Forelimb muscle (tissue), 1 donor: ENCODE measurements at places on chromosomes 1 and 21.
A peak's percentile ranks its signal among the peaks of the same experiment; 100 is the strongest.

DNA sequence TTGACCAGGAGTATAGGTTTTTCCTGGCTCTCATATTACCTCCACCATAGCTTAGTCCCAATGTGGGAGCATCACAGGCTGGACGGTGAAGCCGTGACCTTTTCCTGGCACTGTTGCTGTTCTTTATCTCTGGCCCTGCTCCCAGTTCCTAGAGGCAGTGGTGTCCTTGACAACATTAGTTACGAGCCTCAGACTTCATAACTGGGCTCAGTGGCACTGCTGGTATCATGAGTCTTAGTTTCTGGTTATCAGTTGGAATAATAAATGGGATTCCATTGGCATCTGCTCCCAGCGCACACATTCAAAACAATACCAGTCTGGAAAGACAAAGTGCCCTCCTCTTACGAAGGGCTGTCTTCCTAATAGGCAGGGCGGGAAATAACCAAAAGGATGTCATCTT, 8.0 kb downstream of the RNPEP start:
- DNase-seq, result no peak

- no peak for DNase-seq
These were observed 50.0 kb downstream of the KIAA0319L start for GRCh38 chr1:35506960-35507912.

- DNase-seq, result no peak
These were observed 152.3 kb downstream of the PCNX2 start for GRCh38 chr1:233143241-233143640.

DNA sequence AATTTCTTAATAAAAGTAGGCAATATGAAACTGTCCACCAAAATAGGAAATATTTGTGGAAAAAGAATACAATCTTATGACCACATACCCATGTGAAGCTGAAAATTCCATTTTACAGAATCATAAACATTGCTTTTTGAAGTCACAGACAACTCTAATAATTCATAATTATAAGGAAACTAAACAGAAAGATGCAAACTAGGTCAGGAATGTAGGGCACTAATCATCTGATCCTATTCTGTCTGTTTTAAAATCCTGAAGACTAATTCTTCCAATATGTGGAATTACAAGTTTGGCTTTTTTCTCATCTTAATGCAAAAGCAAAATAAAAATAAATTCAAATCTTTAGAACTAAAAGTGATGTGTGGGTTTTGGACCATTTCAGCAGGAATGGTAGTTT, 528.6 kb downstream of the LTN1 start:
- DNase-seq, result no peak

- peak; percentile 89 for DNase-seq
These were observed 15.1 kb downstream of the VCAM1 start for GRCh38 chr1:100734676-100735075.

DNA sequence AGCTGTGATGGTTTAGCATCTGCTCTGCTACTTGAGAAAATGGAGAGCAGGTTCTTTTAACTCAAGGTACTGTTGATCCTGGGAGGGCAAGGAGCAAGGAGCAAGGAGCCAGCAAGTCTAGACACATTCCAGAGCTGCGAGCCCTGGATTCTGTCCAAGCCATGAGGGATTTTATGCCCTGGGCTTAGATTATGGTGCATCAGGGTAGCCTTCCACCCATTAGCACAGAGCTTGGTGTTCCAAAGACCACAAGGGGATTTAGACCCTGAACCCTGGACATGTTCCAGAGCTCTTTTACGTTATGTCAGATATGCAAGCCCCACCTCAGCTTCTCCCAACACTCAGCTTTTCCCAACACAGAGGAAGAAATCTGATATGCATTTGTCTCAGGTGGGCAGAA, 2.0 kb upstream of the OR14I1 start:
- no peak for DNase-seq

DNA sequence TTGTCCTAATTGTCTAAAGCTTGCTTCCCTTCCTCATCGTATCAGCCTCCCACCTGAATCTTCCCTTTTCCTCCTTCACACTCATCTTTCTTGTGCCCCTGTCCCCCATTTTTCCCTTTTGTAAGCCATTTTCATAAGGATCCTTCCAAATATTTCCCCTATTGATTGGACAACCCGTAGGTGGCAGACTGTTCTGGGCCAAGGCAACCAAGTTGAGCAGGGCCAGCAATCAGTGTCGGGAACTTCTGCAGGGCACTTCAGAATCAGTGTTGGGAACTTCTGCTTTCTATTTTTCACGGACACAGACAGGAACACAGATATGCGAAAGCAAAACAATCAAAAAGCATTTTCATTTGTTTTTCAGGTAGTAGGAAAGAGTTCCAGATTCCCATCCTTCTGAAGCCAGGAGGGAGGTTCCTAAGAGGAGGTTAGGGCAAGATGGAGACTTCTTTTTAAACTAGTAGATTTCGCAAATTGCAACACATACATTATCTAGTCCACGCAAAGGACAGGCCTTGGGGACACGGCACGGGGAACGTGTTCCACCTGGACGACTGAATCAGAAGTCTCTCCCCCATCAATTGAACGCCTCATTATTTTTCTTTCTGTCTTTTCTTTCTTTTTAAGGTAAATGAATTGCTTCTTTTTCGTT, 691 bp upstream of the MPZL1 start:
- DNase-seq, result no peak

- DNase-seq, result no peak
These were observed 961 bp upstream of the FUCA1 start for GRCh38 chr1:23869051-23869450.

DNA sequence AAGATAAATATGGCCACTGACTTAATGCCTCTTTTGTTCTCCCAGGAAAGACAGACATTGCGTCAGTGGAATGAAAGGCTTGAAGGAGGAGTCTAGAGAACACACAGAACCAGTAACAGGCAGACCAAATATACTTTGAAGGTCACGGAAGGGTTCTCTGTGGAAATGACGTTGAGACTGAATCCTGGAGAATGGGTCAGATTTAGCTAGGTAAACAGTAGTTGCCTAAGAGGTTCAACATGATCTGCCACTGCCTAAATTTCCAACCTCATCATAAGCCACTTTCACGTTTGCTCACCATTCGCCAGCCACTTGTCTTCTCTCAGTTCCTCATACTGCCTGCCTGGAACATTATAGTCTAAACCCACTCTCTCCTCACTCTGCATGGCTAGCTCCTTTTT, 20.5 kb downstream of the PLA2G4A start:
- no peak for DNase-seq

DNA sequence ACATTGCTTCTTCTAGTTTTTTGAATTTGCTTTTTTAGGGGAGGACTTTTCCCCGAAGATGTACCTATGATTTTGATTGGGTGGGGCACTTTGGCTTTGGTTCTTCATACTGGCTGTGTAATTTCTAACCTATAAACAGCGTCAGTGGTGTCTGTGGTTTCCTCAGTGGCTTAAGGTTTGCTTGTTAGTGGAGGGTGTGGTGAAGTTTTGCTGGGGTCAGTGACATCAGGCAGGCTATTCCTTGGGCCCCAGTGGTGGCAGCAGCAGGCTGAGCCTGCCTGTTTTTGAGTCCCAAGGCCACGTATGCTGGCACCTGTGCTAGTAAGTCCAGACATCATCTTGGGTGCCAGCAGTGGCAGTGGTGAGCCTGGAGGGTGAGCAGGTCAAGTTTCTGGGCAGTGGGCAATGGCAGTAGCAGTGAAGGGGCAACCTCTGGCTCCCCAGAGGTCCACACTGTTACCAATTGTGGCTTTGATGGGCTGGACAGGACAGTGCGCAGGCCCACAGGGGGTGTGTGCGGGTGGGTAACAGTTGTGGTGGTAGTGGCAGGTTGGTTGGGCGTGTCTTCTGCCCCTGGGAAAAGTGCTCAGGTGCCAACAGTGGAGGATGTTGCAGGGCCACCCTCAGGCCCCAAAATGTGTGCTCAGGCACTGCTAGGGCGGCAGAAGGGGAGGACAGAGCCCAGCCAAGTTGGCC, 54.9 kb upstream of the B3GALT2 start:
- no peak for DNase-seq

- DNase-seq, result no peak
These were observed 213.0 kb downstream of the COL24A1 start for GRCh38 chr1:85943526-85943925.

GRCh38 chr1:42422737-42423136, 33.1 kb downstream of the ZMYND12 start:
- DNase-seq, result no peak

DNA sequence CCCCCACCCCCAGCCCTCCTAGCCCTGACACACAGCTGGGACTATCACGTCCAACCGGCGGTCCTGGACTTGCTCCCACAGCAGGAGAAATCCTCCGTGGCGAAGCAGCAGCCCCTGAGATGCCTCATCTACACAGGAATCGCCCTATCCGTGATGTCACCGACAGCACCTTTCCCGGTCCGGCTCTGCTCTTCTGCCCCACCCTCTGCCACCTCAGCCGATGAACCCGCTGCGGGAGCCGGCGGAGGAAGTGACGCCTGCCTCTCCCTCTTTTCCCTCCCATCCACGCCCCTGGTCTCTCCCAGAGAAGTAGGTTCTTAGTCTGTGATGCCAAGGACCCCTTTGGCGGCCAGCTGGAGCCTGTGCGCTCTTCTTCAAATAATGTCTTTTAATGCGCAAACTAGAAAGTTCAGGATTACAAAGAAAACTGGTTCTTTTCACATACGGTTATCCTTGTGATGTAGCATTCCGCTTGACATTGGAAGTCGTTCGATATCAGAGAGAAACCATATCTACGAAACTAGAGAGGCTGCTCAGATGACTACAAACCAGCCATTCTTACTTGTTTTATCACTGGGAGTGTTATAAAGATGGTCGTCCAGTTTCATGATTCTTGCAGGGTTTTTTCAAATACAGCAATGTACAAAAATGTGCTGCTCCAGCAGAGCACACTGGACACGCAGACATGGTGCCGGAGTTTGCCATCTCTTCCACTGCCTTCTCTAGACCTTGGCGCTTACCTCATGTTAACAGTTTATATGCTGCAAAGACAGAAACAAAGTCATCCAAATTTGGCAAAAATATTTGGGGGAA, 120.3 kb downstream of the PPIAL4G start:
- DNase-seq, result no peak

GRCh38 chr1:186763107-186763506, 65.6 kb upstream of the PLA2G4A start:
- no peak for DNase-seq

DNA sequence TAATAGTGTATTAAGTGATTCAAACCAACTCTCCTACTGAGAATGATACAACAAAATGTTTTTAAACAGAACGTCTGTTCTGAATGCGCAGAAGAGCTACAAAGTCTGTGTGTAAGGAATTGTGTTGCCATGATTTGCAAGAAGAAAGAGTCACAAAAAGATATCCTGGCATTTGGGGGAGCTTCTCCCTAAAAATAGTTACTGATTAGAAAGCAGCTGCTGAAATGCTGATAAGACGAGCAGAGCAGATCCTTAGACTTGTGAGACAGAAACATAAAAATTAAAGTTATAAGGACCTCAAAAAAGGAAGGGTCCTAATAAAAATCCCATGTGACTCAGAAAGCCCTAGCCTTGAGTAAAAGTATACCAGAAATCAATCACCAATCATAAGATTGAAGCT, 54.9 kb upstream of the CRB1 start:
- no peak for DNase-seq

GRCh38 chr1:94314222-94314858, 77.0 kb upstream of the ARHGAP29 start:
- no peak for DNase-seq

DNA sequence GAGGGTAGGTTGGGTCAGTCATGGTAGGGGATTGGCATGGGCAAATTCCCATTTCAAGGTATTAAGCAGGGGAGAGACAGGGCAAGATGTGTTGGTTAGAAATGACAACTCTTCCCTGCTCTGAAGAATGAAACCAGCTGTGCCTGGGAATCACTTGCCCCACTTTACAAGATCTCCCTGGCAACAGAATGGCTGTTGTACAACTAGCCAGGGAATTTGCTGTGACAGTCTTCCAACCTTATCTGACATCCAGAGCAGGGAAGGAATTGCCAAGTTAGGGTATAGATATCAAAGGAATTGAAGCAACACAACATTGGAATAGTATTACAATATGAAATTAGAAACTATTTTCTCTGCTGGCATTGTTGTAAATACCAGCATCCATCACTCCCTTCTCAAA, 154.7 kb downstream of the CACNA1E start:
- DNase-seq, result no peak

DNA sequence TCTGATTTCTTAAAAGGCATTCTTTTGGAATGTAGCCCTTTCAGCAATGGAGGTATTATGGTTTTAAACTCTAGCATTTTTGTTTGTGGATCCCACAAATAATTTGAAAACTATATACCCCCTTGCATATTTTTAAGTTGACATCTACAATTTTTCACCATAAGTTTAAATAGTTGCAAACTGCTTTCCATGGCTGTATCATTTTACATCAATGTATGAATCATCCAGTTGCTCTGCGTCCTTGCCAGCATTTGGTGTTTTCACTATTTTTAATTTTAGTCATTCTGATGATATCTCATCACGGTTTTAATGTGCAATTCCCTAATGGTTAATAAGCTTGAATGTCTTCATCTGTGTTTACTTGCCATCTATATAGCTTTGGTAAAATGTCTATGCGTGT, 20.7 kb downstream of the DIPK1A start:
- no peak for DNase-seq

DNA sequence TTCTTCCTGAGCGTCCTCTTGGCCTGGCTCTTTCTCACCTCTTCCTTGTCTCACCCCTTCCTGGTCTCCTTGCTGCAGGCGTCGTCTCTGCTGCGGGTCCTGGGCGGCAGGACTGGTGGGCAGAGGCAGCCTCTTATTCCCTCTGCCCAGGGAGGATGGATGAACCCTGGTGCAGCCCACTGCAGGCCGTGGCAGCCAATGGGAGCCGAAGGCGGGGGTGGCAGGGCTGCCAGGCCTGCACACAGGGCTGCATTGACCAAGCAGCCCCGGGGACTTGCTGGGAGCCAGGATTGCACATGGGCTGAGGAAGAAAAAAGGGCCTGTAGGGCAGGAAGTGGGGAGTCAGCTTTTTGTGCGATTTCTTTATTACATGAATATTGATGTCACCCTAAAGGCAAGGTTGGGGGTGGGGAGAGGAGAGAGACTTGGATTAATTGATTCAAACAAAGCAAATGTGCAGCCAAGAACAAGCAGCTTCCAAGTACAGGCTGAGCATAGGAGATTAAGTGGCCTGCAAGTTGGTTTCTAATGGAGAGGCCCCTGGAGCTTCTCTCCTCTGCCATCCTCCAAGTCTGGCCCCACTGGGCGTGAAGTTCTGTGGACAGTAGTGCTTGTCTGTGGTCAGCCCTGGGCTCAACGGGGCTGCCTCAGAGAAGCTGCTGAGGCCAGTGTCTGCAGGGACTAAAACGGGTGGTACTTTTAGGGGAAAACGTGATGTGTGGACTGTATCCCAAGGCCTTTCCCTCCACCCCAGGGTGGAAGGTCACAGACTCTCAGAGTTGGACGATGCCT, at the start of gene S100B:
TSS of gene S100B (minus strand) at position 108 of the 792 bp plus-strand sequence. CDS start 2,667 bp downstream, outside the sequence.
- DNase-seq, result no peak

DNA sequence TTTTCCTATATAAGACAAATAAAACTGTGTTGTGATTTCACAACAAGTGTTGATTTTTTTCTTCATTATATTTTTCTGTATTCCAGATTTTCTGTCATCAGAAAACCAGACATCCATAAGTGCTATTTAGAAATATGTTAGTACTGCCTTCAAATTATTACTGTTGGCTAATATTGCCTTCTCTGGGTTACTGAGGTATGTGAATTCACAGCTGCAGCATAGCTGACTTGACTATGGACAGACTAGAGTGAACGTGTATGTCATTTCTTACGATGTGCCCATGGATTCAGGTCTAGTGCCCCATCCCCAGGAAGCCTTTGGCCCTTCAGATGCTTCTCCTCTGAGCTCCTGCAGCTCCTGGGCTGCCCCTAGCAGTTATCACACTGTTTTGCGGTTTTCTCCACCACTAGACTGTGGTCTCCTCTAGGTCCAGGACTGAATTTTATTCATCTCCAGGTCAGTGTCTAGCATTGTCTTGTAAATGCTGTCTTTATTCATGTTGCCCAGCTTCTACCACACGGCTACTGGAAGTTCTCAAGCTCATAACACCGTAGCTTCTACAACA, 118.5 kb downstream of the FGGY start:
- no peak for DNase-seq
